Heart left ventricle (tissue), 16 donors: ENCODE measurements at places on chromosomes 1 and 21. TPM values are rescaled to one million over a fixed set of nuclear protein-coding genes. Genes with fewer than 3 reads are reported as not detected.

The GJB3 gene
- not detected for polyA plus RNA-seq

The ST6GALNAC5 gene
- polyA plus RNA-seq: 0.18 TPM

The TDRD5 gene
- not detected for polyA plus RNA-seq

The ACTL8 gene
- not detected for polyA plus RNA-seq

The BARHL2 gene
- not detected for polyA plus RNA-seq

The LDLRAD1 gene
- polyA plus RNA-seq: not detected
